ENCODE measurements at places on chromosomes 11 and 22.

DNA sequence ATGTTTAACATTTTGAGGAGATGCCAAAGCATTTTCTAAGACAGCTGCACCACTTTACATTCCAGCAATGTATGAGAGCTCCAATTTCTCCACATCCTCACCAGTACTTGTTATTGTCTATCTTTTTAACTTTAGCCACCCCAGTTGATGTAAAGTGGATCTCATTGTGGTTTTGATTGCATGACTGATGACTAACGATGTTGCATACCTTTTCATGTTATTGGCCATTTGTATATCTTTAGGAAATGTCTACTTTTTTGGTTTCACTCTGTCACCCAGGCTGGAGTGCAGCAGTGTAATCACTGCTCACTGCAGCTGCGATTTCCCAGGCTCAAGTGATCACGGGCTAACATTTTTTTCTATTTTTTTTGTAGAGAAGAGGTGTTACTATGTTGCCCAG, 8.9 kb downstream of the TTC28 start:
- DNase-seq: no peak

DNA sequence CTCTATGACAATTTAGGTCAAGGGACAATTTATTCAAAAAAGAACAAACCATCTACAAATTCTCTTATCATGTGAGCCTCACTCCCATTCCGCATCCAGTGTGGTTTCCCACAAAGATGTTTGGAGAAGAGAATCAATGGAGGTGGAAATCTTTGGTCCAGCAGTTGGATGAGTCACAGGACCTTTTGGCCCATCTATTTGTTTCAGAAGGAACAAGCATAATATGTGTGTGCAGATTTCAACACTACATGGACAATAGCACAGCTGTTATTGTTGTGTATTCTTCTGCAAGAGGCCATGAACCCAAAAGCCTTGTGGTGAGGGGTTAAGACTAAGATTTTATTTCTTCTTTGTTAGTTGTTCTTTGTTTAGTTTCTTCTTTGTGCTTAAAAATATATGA, 61.6 kb downstream of the OR10A6 start:
- no peak for DNase-seq

DNA sequence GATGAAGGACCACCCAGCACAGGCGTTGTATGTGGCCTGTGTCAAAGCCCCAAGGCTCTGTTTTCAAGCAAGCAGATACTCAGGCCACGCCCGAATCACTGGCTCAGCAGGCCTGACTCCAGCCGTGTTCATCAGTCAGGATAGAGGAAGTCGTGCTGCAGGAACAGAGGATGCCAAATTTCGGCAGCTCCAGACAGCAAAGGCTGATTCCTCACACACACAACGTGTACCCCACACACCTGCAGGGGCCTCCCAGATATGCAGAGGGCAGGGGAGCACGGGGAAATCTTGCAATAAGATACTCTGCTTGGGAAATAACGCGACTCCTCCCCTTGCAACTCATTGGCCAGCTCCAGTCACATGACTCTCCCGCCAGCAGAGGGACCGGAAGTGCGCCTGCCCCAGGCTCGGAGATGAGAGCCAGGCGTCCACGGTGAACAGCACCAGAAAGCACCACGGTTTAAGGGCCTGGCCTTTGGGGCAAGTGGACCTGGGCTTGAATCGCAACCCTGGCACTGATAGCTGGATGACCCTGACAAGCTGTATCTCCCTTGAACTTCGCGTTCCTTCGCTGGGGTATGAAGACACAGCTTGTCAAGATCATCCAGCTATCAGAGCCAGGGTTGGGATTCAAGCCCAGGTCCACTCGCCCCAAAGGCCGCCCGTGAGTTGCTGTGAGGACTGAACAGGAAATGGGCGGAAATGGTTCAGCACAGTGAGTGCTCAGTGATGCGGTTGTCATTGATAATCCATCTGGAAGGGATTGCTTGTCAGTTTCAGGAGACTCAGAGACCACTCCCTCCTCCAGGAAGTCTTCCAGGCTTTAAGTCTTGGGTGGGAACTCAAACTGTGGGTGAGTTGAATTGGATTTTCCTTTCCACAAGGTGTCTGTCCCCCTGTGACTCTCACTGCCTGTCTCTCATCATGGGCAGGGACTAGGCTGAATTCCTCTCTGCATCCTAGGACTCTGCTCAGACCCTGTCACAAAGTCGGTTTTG, 88.5 kb downstream of the MYEOV start:
- peak; percentile 87 for DNase-seq

GRCh38 chr22:35317680-35318290, 18.1 kb downstream of the TOM1 start:
- DNase-seq: no peak

DNA sequence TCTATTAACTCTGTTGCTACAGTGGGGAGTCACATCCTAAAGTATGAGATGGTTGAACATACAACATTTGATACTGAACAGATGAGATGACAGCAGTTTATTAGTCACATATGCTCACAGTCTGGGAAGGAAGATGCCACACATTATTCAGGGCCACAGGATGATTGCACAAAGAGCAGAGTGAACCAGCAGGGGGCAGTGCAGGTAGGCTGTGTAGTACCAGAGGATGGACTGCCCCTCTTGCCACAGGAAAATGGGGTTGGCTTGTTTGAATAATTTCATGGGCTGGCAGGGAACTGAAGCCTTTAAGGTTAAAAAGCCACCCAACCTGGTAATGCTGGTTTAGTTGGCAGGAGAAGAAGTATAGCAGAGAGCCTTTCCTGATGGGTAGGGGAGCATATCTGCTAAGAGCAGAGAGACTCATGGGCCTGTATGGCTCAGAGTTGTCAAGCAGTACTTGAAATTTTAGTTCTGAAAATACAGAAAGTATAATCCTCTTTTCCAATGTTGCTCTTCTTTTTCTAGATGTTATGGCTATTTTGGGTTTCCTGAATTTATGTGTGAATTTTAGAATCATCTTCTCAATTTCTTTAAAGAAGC, 180.4 kb upstream of the B3GAT1 start:
- DNase-seq: peak; percentile 81

DNA sequence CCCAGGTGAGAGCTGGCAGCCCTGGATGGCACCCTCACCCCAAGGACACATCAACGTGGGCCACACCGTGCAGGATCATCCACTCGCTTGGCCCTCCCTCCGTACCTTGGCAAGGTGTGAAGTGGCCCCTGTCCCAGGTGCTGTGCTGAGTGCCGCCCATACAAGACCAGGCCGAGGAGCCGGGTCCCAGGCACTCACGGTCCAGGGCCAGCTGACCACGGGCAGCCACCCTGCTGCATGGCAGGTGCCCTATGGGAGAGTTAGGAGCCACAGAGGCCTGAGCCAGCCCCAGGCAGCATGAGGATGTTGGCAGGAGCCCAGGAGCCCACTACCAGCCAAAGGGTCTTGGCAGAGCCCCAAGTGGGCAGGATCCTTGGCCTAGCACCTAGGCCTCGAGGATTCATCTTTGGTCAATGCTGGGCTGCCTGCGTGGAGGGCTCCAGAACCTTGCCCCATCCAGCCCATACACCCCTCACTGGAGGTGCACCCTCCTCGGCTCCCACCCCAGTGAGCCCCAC, 19.6 kb downstream of the RTN4R start:
- DNase-seq: no peak

DNA sequence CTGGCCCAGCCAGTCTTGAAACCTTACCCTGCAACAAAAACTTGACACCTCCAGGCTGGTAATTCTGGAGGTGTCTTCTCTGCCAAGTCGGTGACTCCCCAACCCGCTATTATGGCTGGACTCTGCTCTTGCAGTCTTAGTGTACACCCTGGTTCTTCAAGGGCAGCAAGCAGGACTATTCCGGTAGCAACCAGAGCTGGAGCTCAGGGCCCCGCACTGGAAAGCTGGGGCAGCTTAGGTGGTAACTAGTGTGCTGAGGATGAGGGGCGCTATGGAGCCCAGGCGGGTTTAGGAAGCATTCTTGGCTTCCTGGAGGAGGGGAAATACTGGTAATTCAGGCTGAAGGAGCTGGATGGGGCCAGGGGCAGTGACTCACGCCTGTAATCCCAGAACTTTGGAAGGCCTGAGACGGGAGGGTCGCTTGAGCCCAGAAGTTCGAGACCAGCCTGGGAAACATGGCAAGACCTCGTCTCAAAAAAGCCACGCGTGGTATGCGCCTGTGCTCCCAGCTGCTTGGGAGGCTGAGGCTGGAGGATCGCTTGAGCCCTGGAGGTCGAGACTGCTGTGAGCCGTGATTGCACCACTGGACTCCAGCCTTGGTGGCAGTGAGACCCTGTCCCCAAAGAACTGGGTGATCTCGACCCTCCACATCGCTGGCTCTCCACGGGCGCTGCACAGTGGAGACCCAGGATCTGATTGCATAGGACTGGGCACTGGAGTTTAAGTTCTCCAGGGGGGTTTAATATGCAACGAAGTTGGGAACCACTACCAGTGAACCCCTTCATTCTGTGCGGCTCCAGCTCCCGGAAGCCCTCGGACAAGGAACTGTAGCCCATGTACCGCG, 10.6 kb upstream of the AIFM3 start:
- DNase-seq: peak; percentile 76

- DNase-seq: no peak
Measured at GRCh38 chr22:33255791-33256190, 197.6 kb upstream of the SYN3 start.

GRCh38 chr11:96340555-96340885, 2.5 kb downstream of the MAML2 start:
- no peak for DNase-seq

DNA sequence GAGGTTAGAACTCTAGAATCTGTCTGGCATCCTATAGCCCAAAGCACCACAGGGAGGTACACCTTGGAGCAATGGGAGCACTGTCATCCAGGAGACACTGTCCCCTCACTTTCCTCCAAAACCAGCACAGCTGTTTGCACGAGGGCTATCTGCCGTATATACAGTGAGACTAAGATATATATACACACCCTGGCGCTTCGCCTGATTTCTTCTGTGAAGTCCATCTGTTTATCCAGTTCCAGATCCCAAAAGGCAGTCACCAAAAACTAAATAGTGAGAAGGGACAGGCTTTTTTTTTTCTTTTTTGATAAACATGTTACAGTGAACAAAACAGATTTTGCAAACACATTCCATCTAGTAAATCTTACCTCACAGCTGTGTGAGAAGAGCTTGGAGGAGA, 68.5 kb downstream of the ARFGAP2 start:
- DNase-seq: no peak

GRCh38 chr11:117945047-117945810, 16.0 kb upstream of the TMPRSS13 start:
- DNase-seq: peak; percentile 60

GRCh38 chr11:117378976-117379865, 51.6 kb downstream of the CEP164 start:
- DNase-seq: no peak

GRCh38 chr11:3169255-3170043, 4.3 kb upstream of the OSBPL5 start:
- DNase-seq: peak; percentile 81

GRCh38 chr22:41288245-41288946, 2.4 kb upstream of the RANGAP1 start:
- peak; percentile 30 for DNase-seq

- DNase-seq: no peak
Measured at GRCh38 chr11:26953770-26954392, 40.0 kb upstream of the FIBIN start.

GRCh38 chr22:46551996-46552395, 14.6 kb upstream of the CELSR1 start:
- DNase-seq: no peak

- no peak for DNase-seq
Measured at GRCh38 chr11:40183073-40184064, 1276.1 kb downstream of the LRRC4C start.

DNA sequence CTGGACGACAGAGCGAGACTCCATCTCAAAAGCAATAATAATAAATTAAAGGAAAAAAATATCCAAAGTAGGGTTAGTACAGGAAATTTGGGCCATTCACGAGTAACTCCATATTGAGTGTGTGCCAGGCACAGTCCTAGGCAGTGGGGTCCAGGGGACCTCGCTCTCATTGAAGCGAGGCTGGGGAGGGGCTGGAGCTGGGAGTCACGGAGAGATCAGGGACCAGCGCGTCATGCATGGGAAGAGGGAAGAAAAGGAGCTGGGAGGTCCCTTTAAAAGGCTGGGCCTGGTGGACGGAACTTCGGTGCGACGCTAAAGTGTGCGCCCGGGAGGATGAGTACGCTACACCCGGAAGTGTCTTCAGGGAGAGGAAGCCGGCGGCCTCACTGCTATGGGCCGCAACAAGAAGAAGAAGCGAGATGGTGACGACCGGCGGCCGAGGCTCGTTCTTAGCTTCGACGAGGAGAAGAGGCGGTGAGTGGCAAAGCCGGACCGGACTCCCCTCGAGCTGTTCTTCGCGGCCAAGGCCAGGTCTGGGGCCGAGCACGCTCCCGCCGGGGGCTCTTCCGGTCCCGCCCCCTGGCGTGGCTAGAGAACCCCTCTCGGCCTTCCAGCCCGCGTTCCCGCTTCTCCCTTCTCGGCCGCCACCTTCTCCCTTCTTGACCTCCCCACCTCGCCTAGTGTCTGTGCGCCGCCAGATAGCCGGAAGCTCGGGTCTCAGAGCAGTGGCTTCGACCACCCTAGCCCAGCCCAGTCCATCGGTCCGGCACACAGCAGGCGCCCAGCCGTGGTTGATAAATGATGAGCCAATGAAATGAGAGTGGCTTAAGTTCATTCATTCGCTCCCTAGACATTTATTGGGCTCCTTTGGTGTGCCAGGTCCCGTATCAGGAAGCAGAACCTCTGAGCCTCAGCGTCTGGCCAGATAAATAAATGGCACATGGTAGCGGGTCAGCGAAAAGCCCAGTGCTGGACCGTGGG, at the start of gene NOL12:
Gene NOL12 (plus strand): TSS at position 342 of the 981 bp plus-strand sequence. CDS start 50 bp downstream, at position 392.
- peak; percentile 96 for DNase-seq

GRCh38 chr11:6862961-6863360, at the start of gene OR10A2:
TSS of gene OR10A2 (plus strand) at chr11:6863057. CDS start at chr11:6869755, 6,698 bp downstream.
- DNase-seq: peak; percentile 2

GRCh38 chr22:48574776-48575617, 1252.7 kb downstream of the BRD1 start:
- peak; percentile 100 for DNase-seq

DNA sequence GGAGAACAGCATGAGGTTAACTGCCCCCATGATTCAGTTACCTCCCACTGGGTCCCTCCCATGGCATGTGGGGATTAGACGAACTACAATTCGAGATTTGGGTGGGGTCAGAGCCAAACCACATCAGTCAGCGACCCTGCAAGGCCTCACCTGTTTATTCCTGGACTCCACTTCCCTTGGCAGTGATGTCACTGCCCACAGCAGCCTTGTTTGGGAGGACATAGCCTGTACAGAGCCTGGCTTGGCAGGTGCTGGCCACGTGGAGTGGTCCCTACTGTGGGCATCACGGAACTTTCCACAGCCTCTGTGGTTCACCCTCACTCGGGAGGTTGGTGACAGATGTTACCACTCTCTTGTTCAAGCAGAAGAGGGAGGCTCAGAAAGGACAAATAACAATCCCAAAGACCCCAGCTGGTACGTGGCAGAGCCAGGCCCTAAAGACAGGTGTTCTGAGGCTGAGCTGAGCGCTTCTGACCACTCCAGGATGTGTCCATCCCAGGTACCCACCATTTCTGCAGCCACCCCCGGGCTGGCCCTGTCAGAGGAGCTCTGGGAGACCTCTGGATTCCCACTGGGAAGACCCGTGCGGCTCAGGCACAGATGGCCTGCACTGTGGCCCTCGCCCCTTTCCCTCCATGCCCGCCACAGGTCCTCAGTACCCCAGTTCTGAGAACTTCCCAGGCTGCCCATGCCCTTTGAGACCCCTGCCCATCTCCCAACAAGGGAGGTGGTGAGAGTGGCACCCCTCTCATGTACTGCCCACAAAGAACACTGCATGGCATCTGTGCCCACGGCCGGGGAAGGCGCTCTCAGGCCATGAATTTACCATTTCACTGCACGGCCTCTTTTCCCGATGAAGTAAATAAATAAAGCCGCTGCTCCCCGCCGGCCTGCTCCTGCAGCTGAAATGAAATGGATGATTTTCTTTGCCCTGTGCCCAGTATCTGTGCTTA, 605.8 kb downstream of the TBC1D22A start:
- DNase-seq: no peak
